Suppressor macrophage (primary cell): ENCODE measurements at places on chromosomes 11 and 22.
A peak's percentile ranks its signal among the peaks of the same experiment; 100 is the strongest.

GRCh38 chr22:23138584-23139435, 3.0 kb downstream of the RSPH14 start:
- peak; percentile 40 for DNase-seq

DNA sequence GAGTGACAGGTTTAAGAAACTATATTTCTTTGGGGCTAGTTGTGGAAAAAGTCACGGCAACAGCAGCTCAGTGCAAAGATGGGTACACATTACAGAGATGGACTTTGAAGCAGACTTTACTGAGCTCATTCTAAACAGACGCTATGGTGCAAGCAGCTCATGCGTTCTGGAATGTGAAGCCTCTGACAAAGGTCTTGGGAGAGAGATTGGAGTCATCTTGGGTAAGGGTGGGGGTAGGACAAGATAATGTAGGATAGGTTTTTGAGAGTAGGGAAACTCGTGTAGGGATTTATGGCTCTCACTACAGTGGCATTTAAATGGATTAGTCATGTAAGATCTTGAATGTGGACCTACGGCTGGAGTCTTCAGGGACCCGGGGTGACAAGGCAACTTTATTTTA, 36.2 kb upstream of the CLMP start:
- DNase-seq: no peak

- no peak for DNase-seq
Observed at GRCh38 chr11:133191931-133192330, 340.4 kb downstream of the OPCML start.

GRCh38 chr22:42596863-42597530, 17.7 kb downstream of the POLDIP3 start:
- no peak for DNase-seq

DNA sequence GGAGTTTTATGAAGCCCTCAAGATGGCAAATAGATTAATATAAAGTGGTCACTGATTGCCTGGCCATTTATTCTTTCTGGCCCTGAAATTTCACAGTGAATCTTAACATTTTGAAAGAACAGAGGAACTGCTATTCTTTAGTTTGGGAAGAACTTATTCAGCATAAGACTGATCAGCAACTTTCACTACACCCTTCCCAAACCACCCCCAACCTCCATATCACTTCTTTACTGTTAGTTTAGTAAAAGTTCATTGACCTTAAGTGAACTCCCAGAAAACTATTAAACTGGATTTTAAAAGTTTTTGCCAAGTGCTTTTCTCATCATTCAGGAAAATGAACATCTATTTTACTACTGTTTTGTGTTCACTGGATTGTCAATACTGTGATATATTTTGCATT, 77.4 kb downstream of the NARS2 start:
- peak; percentile 31 for DNase-seq

- DNase-seq: no peak
Observed at GRCh38 chr22:41273128-41273527, 12.9 kb downstream of the RANGAP1 start.

- DNase-seq: no peak
Observed at GRCh38 chr11:37364246-37364839, 766.3 kb upstream of the RAG2 start.

DNA sequence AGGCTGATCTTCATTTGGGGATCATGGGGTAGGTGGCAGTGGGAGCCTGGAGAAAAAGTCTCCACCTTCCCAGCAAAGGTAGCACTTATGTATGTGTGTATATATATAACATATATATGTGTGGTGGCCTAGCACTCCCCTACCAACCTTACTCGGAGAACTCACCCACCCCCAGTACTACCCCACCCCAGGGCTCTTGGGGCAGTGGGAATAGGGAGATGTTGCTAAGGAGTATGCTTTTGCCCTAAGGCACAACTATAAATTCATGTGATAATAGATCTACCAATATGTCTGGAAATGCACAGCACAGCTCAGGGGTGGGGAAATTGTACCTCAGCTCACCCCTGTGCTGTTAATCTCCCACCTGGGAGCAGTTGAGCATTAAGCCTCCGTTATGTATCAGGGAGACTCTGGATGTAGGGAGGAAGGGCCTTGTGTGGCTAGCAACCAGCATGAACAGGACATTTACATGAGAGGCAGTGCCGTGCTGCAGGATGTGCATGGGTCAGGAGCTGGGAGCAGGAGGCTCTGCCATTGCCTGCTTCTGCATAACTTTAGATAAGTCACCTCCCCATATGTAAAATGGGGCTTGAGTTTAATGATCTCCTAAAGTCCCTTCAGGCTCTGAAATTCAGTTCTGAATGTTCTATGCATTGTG, 57.3 kb downstream of the C11orf91 start:
- no peak for DNase-seq

DNA sequence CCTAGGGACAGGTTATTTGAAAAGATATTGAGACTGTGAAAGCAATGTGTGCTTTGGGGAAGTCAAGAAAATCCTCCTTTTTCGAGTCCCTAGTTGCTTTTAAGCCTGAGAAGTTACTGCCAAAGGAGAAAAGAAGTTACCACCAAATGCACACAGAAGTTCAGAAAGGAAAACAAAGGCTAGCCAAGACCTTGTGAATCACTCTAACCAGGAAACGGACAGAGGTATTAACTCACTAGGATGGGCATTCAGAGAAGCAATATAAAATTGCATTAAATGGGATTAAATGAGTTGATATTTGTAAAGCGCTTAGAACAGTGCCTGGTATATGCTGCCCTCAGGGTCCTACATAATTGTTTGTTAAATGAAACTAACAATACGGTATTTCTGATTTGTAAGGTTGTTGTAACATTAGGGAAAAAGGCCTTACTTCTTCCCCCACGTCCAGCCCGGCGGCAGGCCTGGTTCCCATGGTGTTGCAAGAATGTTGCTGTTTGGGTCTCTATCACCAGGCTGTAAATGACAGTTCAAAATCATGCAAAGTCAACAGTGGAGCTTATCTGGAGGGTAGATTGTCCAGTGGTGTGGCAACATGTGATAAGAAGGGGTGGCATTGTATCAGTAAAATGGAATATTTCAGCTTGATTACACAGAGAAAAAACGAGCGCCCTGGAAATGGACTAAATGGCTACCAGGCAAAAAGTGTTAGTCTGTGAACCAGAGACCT, 7.1 kb downstream of the TMA7B start:
- no peak for DNase-seq

- no peak for DNase-seq
Observed at GRCh38 chr11:108002476-108002875, 6.2 kb upstream of the CUL5 start.

DNA sequence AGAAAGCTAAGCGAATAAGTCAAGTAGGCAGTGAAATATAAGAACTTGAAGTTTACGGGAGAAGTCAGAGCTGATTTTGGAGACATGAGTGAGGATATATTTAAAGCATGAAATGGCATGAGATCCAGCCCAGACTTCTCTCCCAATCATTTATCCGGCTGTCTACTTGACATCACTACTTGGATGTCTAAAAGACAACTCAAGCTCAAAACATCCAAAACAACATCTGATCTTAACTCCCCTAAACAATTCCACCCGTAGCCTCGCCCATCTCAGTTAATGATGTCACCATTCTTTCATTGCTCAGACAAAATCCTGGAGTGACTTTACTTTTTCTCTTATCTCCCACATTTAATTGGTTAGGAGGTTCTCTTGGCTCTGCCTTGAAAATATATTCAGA, 44.5 kb downstream of the WEE1 start:
- no peak for DNase-seq

DNA sequence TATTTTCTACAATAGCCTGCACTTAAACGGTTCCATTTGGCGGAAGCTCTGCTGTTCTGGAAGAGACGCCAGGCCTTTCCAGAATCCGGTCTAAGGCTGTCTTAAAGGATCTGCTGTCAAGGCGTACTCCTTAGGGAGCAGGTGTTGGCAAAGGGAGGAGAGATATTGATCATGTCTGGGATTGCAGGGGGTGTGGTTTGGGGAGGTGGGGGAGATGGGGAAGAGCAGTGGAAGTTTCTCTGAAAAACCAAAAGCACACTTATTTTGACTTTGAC, 22.5 kb upstream of the WNT11 start:
- no peak for DNase-seq

- no peak for DNase-seq
Observed at GRCh38 chr11:31607914-31608313, 98.3 kb downstream of the ELP4 start.

DNA sequence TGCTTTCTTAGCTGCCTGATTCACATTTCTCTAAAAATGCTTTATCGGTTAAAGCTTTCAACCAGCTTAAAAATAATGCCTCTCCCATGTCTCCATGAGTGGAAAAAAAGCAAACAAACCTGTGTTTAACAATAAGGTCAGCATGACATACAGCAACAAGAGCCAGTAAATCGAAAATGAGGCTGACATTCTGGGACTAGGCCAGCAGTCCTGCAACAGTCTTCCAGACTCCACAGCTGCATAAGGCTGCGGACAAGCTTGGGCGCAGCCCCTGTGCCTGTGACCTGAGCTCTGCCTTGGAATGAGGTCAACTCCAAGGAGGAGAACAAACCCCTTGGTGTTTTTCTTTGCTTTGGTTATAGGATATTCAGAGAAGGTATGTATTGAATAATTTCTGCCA, 95.5 kb downstream of the PGR start:
- no peak for DNase-seq

- DNase-seq: no peak
Observed at GRCh38 chr11:83976086-83976485, 689.9 kb upstream of the CCDC90B start.

DNA sequence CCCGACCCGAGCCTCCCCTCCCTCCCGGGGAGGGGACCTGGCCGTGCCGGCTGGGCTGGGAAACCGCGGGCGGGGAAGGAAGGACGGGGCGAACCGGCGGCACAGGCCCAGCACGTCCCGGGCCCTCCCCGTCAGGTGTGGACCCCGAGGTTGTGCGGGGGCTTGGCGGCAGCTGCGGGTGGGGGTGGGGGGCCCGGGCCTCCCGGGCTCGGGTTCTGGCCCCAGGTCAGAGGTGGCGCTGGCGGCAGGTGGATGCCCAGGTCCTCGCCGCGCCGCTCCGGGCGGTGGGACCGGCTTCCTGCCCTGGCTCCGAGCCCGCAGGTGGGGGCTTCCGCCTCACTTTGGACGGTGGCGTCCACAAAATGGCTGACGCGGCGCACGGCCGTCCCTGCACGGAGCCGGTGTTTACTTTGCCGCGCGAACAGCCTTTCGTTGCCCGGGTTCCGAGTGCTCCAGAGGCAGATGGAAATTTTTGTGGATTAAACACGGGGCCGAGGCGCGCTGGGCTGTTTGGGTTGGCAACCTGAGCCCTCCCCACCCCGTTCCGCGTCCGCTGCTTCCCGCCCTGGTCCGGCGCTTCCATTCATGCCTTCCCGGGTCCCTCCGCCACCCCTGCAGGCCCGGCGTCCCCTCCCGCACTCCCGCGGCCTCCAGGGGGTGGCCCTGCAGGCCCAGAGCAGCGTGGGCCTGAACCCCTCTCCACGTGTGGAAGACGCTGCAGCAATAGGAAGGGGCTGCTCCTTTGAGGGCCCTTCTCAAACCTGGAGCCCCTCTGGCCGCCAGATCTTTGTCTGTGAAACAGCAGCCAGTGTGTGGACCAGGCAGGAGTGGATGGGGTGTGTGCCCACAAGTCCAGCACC, 92.0 kb upstream of the KCNQ1OT1 start:
- DNase-seq: no peak

- no peak for DNase-seq
Observed at GRCh38 chr11:118656563-118657165, 22.8 kb downstream of the TREH start.

DNA sequence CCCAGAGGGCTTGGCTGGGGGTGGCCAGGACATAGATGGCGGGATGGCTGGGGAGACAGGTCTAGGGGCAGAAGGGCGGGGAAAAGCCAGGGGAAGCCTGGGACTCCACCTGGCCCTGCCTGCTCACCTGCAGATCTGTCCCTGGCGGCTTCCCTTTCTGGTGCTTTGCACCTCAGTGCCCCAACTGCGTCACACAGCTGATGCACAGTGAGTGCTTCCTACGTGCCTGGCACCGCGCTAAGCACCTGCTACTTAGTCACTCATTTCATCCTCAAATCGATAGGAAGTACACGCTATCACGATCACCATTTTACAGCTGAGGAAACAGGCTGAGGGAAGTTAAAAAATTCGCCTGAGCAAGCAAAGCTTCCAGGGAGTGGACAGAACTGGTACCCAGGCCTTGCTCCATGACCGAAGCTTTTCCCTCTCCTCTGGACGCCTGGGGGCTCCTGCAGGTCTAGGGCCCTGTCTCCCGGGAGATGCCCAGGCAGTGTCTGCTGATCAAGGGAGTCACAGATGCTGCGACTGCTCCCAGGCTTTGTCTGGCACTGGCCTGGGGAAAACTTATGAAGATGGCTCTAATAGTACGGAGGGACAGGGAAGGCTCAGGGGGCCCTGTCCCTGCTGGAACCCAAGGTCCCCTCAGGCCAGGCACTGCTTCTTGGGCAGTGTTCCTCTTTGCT, 63.0 kb upstream of the TTLL12 start:
- DNase-seq: no peak

- no peak for DNase-seq
Observed at GRCh38 chr11:65887723-65888162, 528 bp downstream of the FIBP start.

- DNase-seq: no peak
Observed at GRCh38 chr11:44307340-44308099, 2.4 kb downstream of the ALX4 start.

- DNase-seq: no peak
Observed at GRCh38 chr11:34905666-34906065, 10.5 kb downstream of the APIP start.

DNA sequence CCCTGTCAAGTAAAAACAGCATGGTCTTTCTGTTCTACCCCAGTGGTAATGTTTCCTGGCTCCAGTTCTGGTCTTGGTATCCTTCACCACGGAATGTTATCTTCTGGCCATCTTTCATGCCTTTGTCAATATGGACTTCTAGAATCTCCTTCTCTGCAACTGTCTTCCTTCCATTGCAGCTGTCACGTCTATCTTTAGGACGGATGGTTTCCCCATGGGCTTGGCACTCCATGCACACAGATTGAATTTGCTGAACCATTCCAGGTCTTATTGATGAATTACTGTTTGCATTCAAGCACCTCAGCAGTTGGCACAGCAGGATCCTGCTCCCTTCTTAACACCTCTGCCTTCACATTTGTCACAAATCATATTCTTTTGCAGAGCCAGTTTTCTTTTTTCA, 44.9 kb upstream of the SLC25A18 start:
- no peak for DNase-seq

DNA sequence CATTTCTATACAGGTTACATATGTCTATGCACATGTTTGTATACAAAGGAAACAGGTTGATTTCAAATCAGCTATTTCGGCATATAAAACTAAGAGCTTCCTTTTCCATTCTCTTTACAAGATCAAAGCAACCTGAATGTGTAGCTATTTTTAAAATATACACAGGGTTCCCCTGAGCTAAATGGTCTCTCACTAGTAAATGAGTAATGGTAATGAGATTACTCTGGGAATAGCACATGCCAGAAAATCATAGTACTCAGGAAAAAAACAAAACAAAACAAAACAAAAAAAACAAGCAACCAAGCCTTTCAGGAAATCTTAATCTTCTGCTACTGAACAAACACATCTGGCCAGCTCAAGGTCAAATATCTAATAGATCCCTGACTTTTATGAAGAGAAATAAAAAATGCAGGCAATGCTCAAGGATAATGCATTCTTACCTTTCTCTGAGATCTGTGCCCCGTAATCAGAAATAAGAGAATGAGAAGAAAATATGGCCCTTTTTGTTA, 156.6 kb upstream of the POU2AF2 start:
- DNase-seq: no peak

- peak; percentile 94 for DNase-seq
Observed at GRCh38 chr22:37244114-37244921, at the start of gene RAC2. TSS of gene RAC2 (minus strand) at chr22:37244269. CDS start at chr22:37244148, 121 bp downstream.

- DNase-seq: peak; percentile 61
Observed at GRCh38 chr11:75966537-75967287, 151.7 kb downstream of the UVRAG start.

- no peak for DNase-seq
Observed at GRCh38 chr11:98568013-98568412, 452.7 kb upstream of the CNTN5 start.
